Aorta (tissue), 5 donors: ENCODE measurements at places on chromosomes 5 and 9. TPM values are rescaled to one million over a fixed set of nuclear protein-coding genes. Genes with fewer than 3 reads are reported as not detected.

DNA sequence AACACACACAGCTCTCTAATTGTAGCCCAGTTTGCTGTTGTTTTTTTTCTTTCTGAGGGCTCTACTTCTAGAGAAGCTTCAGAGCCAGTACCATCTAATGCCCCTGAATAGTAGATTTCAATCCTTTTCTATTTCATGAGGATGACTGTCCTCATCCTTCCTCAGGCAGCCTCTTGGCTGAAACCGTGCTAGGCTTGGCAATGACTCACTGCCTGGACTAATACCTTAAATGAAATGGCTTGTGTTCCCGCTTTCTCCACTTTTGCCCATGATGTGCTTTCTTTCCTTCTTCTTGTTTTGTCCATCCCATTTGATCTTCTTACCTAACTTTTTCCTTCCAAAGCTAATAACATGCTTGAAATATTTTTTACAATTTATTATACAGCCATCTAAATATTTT lies 80.1 kb downstream of the ITGA1 start:
- DNase-seq: peak; percentile 43

DNA sequence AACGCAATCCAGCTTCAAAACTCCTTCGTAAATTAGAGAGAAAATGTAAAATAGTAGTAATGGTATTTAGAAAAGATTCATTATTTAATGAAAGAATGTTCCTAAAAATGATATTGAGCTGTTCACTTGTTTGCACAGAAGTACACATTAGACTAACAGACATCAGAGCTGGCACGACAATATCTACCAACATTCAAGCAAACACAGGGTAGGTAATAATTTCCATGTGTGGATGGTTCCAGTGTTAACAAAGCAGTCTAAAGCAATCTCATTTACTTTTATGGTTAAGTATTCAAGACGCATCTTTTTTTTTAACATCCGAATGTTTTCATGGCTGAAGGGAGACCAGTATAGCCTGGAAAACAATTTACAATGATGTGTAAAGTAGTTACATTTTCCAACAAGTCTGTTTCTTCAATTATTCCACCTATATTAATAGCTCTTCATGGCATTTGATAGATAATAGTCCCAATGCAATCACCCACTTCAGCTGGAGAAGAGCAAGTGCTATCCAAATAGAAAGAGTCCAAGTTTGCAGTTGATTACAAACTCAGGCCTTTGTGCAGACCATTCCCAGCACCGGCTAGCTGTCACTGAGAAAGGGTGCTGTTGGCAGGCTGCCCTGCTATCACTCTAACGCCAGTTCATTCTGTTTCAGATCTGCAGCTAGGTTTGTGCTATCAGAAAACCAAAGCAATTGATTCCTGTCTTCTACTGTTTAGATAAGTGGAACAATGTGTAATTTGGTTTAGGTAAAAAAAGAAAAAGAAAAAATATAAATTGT lies 458.8 kb downstream of the DTWD2 start:
- DNase-seq: no peak

DNA sequence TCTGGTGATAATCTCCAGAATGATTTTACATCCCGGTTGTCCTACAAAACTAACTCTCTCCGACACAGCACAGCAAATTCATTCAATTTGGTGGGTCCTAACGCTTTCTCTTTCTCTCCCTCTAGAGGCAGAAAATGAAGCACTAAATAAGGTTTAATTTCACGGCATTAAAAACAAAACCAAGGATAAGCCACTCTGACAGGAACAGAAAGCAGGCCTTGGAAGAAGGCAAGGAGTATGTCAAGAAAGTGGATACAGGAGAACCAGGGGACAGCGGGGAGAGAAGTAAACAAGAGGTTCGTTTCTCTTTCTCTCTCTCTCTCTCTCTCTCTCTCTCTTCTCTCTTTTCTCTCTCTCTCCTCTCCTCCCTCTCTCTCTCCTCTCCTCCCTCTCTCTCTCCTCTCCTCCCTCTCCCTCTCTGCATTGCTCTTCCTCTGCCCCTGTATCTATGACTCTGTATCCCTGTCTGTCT lies 49.8 kb downstream of the EBF1 start:
- no peak for DNase-seq

DNA sequence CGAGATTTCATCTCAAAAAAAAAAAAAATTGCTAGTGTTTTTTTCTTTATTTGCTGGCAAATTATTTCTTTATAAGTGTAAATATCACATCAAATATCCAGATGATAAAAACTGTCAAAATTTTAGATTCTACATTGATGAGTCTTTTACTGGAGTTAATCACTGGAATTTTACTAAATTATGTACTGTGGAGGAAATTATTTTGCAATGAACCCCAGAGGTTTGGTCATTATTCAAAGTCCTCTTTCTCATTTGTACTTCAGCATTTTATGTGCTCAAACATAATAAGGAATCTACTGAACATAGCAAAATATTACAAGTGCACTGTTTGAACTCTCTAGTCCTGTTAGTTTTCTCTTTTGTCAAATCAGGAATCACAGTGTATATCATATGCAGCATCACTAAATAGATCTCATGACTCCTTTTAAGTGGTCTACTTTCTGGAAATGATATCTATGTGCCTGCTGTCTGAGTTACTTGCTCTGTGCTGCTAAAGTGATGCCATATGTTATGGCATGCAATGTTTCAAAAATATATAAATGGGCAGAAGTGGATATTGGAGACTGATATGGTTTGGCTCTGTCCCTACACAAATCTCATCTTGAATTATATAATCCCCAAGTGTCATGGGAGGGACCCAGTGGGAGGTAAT lies 18.0 kb downstream of the OTULINL start:
- DNase-seq: no peak

DNA sequence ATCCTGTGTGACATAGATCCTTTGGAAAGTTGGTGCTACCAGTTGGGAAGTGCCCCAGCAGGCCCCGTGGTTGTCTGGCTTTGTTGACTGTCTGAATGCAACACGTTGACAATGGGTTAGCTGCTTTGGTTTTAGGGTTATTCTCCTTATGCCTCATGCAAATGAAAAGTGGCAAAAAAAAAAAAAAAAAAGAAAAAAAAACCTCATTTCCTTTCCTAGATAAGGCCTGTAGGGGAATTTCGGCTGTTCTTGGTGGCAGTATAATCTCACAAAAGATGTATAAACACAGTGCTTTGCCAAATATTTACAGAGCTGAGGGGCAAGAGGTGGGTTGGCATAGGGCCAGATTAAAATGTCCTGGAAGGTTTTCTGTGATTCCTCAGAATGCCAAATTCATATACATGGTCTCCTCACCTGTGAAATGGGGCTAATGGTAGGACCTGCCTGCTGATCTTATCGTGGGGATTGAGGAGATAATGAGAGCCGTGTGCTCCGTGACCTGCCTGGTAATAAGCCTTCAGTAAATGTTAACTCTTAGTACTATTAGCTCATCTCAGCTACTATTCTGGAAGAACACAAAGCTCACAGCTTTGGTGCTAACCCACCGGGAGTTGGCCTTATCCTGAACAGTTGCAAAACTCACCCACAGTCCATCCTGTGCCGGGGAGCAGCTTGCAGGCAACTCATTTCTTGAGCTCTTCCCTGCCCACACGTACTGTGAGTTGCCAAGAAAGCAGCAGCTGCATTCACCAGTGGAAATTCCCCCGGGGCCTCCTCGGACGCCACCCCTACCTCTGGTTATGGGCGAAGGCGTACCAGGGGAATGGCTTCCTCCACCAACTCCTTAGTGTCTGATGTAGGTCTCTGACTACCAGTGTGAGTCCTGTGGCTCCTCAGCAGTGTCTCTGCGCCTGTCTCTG lies 220.3 kb downstream of the NR3C1 start:
- peak; percentile 56 for DNase-seq

CDH9 gene
- total RNA-seq: not detected

MYMK gene
- not detected for total RNA-seq

PTPDC1 gene
- 10.9 TPM for total RNA-seq

MCC gene
- 20.0 TPM for total RNA-seq

LCN9 gene
- total RNA-seq: not detected

PJA2 gene
- total RNA-seq: 128 TPM

TMC1 gene
- 0.62 TPM for total RNA-seq
